ENCODE measurements at places on chromosomes 7 and 10.

DNA sequence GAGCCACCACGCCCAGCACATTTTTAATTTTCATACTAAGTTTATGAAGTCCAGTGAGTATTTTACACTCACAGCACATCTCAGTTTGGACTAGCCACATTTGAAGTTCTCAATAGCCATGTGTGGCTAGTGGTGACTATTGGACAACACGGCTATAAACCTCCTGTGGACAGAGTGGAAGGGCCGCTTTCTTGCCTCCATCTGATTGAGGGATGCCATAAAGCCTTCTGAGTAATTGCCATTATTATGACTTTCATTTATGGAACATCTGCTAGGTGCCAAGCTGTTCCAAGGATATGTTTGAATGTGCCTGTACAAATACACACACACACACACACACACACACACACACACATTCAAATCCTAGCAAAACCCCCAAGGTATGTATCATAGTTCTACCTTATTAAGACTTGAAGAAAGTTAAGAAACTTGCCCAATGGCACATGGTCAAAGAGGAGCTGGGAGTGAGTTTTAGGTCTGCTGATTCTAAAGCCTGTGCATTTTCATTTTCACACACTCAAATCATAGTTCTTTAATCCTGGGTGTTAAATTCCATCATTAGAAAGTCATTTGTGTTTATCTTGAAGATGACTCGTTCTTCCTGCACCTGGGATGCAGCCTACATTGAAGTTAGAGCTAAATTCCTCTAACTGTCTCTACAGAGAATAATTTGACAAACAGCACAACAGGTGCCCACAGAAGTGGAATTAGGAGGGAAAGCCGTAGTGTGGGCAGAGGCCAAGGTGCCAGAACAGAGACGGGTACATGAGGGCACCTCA lies 143.3 kb downstream of the PKD1L1 start:
- no peak for DNase-seq

DNA sequence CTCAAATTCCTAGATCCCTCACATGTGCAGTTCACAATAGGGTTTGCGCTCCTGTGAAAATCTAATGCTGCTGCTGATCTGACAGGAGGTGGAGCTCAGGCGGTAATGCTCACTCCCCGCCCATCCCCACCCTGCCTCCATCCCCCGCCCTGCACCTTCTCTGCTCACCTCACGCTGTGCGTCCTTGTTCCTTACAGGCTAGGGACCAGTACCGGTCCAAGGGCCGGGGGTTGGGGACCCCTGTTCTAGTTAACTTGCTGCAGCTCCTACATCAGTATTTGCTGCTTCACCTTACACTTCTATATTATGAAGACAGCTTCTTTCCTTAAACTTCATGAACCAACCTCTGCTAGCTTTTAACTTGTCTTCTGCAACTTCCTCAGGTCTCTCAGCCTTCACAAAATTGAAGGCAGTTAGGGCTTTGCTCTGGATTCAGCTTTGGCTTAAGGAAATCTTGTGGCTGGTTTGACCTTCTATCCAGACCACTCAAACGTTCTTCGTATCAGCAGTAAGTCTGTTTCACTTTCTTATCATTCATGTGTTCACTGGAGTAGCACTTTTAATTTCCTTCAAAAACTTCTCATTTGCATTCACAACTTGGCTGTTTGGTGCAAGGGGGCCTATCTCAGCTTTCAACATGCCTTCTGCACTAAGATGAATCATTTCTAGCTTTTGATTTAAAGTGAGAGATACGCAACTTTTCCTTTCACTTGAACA lies 1.7 kb upstream of the TNKS2 start:
- DNase-seq = peak; percentile 33

- DNase-seq = no peak
Observed at GRCh38 chr7:27708485-27708884, 31.5 kb upstream of the TAX1BP1 start.

DNA sequence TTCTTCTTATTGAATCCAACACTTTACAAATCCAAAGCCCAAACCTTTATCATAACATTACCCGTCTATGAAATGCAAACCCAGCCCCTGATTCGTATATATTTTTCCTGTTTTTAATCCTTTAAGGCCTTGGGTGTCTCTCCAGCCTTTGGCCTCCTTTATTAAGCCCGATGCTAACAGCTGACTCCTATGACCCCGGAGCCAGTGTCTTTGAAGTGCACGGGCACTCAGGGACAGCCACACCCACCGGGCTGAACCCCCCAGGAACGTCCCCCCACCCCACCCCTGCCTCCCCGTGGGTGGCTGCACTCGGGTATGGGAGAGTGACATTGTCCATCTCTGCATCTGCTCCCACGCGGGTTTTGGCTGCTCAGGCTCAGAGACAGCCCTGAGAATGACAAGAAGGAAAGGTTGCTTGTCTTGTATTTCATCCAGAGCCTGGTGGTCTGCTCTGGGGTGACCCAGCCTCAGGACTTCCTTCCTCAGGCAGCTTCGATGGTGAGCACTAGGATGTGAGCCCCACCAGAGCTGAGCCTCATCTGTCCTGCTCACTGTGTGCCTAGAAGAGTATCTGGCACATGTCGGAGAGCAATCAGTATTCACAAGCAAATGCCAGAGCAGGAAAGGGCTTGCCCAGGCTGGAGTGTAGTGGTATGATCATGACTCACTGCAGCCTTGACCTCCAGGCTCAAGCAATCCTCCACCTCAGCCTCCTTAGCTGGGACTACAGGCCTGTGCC lies 210.4 kb downstream of the SKIDA1 start:
- no peak for DNase-seq

- no peak for DNase-seq
Observed at GRCh38 chr7:80818181-80818580, 100.7 kb downstream of the SEMA3C start.

- DNase-seq = no peak
Observed at GRCh38 chr7:28649811-28650210, 237.5 kb downstream of the CREB5 start.

DNA sequence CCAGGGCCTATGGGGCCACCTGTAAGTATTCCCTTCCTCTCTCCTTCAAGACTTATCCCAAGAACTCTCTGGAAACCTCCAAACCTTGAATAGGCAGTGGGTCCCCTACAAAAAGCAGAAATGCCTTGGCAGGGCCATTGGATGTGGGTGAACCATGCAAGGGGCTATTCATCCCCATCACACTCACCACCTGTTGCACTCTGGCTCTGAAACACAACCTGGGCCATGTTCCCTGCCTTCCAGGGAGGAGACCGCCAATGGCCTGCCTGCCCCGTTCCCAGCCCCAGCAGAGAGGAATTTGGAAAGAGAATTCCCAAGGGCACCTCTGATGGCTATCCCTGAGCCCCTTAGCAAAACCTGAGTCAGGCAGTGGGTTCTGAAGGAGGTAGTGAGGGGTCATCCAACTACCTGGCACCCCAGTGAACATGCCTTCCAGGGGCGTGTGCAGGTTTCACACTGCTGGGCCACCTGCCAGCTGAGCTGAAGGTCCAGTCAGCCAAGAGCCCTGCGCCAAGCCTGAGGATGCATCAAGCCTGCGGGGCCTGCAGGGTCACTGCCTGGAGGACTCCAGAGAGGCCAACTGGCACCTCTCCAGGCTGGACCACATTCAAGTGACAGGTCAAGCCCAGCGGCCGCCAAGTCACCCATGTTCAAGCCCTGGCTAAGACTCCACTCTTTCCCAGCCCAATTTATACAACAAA lies 101.3 kb downstream of the COL13A1 start:
- no peak for DNase-seq

- no peak for DNase-seq
Observed at GRCh38 chr10:48550071-48550691, 54.7 kb downstream of the ARHGAP22 start.

GRCh38 chr10:10609379-10609955 lies 408.2 kb upstream of the CELF2 start:
- DNase-seq = peak; percentile 76

- no peak for DNase-seq
Observed at GRCh38 chr7:131306777-131307176, 20.9 kb upstream of the MKLN1 start.

DNA sequence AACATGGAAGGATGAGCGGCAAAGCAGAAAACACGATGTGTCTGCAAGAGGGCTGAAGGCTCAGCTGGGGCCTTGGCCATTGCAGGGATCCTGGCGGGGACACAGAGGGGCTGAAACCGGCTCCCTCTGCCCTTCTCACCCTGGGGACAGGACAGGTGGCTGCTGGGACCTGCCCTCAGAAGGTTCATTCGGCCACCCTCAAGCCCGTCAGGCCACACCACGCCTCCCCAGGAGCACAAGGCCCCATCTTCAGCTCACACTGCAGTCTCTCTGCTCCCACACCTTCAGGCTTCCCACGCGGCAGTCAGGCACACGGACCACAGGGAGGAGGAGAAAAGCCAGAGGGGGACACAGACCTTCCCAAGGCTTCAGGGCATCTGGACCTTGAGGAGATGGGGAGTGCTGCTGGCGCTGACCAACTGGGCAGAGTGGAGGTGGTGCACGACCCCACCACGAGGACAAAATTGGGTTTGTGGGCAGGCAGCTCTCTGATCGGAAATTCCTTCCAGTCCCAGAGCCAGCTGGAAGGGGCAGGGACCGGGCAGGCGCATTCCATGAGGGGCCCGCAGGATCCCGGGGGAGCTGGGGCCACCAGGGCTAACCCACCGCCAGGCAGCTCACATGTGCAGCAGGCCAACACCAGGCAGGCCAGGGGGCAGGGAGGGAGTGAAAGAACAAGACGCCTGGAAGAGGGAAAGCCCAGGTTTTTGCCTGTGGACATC lies 104.0 kb downstream of the MAD1L1 start:
- no peak for DNase-seq

DNA sequence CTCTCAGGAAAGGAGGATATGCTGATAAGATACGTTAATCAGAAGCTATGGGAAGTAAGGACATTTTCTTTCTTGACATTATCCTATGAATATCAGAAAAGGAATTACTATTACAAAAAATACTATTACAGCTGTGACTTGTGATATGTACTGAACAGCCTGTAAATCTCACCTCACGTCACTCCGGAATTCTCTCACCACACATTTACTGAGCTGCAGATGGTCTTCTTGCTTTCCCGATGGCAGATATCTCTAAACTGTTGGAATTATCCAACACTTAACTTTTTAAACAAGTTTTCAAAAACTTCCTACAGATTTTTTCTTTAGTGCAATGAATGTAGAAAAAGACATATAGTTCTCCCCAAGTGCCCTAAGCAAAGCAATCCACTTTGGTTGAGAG lies 313.4 kb downstream of the GPR37 start:
- DNase-seq = peak; percentile 7

DNA sequence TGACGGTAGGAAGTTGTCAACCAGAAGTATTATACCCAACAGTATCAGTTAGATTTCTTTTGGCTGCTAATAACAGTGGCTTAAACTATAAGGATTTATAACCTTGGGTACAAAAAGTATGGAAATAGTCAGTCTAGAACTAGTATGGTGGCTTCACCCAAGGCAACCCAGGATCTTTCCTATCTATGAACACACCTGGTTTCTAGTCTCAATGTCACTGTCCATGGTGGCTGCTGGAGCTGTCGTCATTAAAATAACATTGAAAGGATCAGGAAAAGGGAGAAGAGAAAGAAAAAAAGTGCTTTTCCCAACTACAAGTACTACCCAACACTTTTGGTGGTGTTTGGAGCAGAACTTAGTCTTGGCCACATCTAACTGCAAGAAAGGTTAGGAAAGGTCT lies 27.7 kb downstream of the PHTF2 start:
- no peak for DNase-seq

DNA sequence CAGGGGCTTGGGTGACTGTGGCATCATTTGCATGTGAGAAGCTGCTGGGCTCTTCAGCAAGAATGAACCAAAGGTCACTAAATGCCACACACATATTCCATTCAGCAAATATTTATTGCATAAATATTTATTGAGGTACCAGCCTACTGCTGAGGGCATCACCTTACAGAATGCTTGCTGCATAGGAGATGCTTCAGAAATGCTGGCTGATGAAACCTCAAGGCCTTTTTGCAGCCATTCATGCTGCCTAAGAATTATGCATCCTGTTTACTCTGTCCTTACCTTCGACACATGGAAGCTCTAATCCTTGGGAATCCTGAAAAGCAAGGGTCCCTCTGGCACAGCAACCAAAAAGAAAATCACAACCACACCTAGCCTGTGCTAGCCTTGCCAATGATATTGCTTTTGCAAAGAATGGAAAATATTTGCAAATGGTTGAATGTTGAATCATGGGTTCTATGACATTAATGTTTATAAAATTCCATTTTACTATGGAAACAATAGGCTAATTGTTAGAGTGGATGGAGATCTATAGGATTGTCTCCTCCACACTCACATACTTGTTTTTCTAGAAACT lies 79.6 kb downstream of the PCGF5 start:
- DNase-seq = no peak

GRCh38 chr7:22138106-22138505 lies 192.4 kb upstream of the CDCA7L start:
- DNase-seq = no peak

DNA sequence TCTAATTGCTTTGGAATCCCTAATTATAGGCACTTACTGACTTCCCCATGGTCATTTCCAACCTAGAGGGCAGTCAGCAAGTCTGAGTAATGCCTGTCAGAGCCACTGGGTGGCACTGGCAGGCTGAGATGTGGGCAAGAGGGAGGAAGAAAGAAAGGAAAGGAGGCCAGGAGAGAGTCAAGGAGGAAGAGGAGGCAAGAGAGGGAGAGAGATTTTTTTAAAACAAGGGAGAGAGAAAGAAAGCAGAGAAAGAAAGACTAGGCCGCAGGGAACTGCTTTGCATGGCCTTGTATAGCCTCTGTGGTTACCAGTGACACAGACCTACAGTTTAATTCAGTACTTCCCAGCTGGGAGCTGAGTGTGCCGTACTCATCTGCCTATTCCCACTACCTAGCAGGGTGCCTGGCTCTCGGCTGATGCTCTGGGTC lies 210.4 kb upstream of the ADO start:
- peak; percentile 80 for DNase-seq

- DNase-seq = peak; percentile 87
Observed at GRCh38 chr7:128459394-128459878, 3.8 kb downstream of the HILPDA start.

GRCh38 chr7:113159746-113160339 lies 41.5 kb upstream of the SMIM30 start:
- DNase-seq = no peak

- DNase-seq = no peak
Observed at GRCh38 chr10:72106154-72106849, 18.0 kb upstream of the SPOCK2 start.

DNA sequence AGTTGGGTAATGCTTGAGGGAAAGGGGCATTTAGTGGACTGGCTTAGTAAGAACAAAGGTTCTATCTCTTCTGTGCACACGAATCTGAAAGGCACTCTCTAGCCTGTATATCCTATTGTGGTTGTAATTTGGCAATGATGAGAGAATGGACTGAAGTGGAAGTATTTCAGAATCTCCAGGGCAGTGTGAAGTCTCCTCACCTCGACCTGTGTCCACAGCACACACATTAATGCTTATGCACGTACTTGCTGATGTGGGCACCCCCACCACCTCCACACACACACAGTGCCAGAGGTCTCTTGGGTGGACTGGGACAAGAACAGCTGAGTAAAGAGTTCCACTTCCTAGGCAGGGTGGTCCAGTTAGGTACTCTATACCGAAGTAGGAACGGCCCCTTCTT lies 6.9 kb downstream of the SMC3 start:
- no peak for DNase-seq

GRCh38 chr10:681670-682318 lies 7.7 kb downstream of the DIP2C start:
- DNase-seq = no peak

GRCh38 chr7:71846160-71846559 lies 566.0 kb downstream of the CALN1 start:
- DNase-seq = no peak

GRCh38 chr7:46864716-46865115 lies 717.2 kb downstream of the TNS3 start:
- DNase-seq = no peak

GRCh38 chr10:118977022-118977599 lies 52.4 kb upstream of the NANOS1 start:
- DNase-seq = no peak

- DNase-seq = no peak
Observed at GRCh38 chr7:44959433-44959951, 19.3 kb downstream of the MYO1G start.
